Activated CD8-positive, alpha-beta memory T cell treated with anti-CD3 and anti-CD28 coated beads for 1 hour (primary cell): ENCODE measurements at places on chromosomes 5 and 9.
A peak's percentile ranks its signal among the peaks of the same experiment; 100 is the strongest.

GRCh38 chr9:20941174-20941690 is 90.2 kb downstream of the HACD4 start:
- peak; percentile 14 for DNase-seq

DNA sequence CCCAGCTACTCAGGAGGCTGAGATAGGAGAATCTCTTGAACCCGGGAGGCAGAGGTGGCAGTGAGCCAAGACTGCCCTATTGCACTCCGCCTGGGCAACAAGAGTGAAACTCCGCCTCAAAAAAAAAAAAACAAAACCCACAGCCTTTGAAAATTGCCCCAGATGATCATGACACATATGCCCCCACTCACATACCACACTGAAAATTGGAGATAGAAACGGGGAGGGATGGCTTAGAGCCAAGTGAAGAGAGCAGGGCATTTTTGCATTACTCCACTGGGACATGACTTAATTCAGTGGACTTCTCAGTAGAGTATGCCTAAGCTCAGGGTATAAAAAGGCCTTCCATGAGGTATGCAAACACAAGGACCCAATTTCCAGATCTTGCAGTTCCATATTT is 309.3 kb downstream of the BNC2 start:
- no peak for DNase-seq

- DNase-seq = no peak
Observed at GRCh38 chr9:125785248-125785751, 38.1 kb downstream of the PBX3 start.

GRCh38 chr5:61332851-61333320 is 828 bp downstream of the ZSWIM6 start:
- DNase-seq = no peak

- DNase-seq = no peak
Observed at GRCh38 chr9:121721058-121721350, 69.6 kb downstream of the DAB2IP start.

GRCh38 chr9:77987880-77988525 is 43.6 kb downstream of the GNAQ start:
- no peak for DNase-seq

DNA sequence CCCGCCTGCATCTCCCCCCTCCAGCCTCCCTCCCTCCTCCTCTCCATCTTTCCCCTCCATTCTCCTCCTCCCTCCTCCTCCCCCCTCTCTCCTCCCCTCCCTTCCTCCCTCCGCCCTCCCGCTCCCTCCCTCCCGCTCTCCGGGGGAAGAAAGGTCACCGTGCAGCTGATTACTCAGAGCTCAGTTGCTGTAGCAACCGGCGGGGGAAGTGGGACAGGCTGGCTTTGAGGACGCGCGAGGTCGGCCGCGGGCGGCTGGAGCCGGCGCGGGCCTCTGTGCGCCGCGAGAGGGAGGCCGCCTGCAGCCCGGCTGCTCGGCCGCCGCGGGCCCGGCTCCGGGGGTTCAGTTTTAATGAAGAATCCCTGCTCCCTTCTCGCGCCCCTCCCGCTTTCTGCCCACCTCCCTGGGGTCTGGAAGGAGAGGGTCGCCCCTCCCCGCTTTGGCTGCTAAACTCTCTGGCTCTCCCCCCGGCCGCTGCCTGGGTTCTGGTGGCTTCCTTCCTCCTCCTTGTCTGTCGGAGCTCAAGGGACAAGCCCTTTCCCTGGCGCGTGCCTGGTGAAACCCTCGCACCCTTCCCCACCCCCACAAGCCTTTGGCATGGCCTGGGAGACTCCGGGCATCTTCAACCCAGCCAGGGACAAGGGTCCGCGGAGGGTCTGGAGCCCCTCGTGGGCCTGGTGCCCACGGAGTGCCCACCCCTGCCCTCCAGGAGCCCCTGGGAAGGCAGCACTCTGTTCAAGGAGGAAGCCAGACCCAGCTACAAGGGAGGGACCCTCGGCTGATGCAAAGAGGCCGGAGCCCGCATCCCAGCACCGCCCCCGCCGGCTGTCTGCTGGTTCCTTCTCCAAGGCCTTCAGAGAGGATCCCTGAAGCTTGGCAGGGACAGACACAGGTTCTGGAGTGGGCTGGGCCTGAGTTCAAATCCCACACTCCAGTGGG is 160.3 kb downstream of the C9orf50 start:
- DNase-seq = peak; percentile 75

DNA sequence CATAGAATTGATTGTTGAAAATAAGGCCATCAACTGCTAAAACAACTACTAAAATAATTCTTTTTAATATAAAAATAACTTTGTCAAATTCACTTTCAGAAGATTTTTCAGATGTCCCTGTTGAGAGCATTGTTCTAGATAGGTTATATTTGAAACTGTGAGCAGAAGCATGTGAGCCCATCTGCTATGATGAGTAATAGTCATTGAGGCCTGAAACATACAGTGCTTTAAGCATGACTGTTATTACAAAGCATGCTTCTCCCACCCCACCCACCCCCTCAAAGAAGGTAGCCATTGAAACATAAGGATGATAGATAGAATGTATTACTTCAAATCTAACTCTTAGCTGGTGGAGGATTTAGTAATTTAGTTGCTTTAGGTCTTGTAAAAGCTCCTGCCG is 86.0 kb downstream of the UHRF2 start:
- DNase-seq = no peak

GRCh38 chr9:93287189-93287552 is 103.2 kb downstream of the WNK2 start:
- DNase-seq = no peak

DNA sequence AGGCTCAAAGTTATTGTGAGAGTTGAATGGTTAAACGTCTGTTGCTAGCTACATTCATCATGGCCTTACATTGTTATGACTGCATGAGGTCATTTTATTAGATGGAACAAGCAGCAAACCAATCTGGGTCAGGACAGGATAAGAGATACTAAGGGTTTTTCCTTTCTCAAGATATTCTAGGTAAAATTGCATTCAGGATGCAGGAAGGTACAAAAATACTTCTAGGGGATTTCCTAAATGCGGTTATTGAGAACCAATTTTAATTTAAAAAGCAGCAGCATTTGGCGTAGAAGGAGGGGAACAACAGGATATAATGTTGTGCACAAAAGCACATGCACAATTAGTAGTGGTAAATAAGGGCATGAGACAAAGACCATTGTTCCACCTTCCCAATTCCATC is 39.2 kb upstream of the LURAP1L start:
- no peak for DNase-seq

DNA sequence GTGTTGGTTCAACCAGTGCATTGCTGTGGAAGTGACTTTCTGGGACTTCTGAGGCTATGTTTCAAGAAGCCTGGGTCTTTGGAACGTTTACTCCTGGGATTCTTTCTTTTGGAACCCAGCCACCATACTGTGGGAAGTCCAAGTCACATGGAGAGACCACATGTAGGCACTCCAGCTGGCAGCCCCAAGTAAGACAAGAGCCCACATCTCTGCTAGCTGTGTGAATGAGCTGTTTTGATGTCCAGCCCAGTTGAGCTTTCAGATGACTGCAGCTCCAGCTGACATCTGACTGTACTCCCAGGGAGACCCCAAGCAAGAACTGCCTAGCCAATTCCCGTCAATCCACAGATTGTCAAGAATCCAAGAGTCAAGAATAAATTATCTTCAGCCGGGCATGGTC is 60.1 kb upstream of the SPATA31D4 start:
- no peak for DNase-seq

DNA sequence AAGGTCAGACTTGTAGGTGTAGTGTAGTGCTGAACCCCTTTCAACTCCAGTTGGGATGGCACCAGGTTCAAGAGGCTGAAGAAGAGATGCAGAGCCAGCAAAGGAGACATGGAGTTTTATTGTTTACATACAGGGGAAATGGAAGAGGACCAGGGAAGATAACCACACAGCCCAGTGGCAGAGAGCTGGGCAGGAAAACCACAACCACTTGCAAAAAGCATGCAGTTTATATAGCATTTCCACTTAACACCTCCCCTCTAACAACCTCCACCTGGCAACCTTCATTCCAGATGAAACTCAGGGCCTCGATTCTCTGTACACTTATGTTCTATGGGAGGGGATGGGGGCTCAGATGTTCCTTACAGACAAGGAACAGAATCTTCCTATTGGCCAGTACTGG is 56.9 kb downstream of the SNX24 start:
- DNase-seq = no peak

DNA sequence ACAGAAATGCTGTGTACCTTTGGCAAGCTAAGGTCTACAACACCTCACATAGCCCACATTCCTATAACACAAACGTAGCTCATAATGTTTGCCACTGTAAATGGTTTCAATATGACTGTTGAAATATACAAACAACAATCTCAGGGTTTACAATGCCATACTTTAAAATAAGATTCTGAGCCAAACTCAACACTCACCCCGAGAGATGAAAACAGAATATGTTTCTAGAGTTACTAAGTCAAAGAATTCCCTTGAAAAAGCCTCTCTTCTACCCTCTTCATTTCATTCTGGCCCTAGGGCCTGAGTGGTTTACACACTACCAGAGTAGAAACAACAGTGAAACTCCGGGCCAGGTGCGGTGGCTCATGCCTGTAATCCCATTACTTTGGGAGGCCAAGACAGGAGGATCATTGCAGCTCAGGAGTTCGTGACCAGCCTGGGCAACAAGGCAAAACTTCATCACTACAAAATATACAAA is 72.6 kb downstream of the MYO10 start:
- no peak for DNase-seq

DNA sequence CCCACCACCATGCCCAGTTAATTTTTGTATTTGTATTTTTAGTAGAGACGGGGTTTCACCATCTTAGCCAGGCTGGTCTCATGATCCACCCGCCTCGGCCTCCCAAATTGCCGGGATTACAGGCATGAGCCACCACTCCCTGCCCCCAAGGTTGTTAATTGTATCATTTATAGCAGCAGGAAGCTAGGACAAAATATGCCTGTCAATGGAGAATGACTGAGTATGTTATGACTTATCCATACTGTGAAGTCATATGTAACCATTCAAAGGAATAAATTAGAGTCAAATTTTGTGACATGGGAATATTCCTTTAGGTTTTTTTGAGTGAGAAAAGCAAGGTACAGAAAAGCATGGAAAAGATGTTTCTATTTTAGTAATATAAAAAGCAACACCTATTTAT is 3.9 kb upstream of the DAB2 start:
- no peak for DNase-seq

- DNase-seq = no peak
Observed at GRCh38 chr9:130185490-130186031, 13.4 kb downstream of the NCS1 start.
